ENCODE measurements at places on chromosomes 3 and 15. TPM values are rescaled to one million over a fixed set of nuclear protein-coding genes. Genes with fewer than 3 reads are reported as not detected.

- H3K4me1 ChIP-seq: no peaks in the 10 kb centered on the region
- no peak overlapping the region for H3K27ac ChIP-seq
- H3K27me3 ChIP-seq: no peaks in the 10 kb centered on the region
- H3K4me3 ChIP-seq: no peak overlapping the region
These were observed 779.1 kb downstream of the CADM2 start for GRCh38 chr3:85737846-85738245.

- no peaks in the 10 kb centered on the region for H3K36me3 ChIP-seq
- H3K27me3 ChIP-seq: no peaks in the 10 kb centered on the region
- peak overlapping the region; percentile 50 for H3K4me3 ChIP-seq
- DNase-seq: peak; percentile 65
These were observed 33.5 kb upstream of the MFSD1 start for GRCh38 chr3:158768361-158768787.

Gene ALDH1A3
- 9.9 TPM for total RNA-seq

Gene CXCR6
- not detected for total RNA-seq

Gene MYZAP
- total RNA-seq: not detected
